ENCODE measurements at places on chromosomes 6 and 20.

DNA sequence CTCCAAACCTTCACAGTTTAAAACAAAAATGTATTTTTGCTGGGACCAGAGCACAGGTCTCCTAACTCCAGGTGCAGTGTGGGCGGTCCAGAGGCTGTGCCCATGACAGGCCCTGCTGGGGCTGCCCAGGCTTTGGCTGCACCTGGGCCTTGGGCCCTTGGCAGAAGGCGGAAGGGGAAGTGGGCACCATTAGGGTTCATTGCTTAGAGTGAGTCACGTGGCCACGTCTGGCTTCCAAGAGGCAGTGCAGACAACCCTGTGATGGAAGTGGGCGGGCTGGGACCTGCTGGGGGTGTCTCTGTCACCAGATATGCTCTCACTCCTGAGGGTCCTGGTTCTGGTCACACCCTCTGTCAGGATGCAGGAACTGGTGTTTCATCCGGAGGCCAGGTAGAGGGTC is 302.2 kb downstream of the QKI start:
- no peak for DNase-seq

DNA sequence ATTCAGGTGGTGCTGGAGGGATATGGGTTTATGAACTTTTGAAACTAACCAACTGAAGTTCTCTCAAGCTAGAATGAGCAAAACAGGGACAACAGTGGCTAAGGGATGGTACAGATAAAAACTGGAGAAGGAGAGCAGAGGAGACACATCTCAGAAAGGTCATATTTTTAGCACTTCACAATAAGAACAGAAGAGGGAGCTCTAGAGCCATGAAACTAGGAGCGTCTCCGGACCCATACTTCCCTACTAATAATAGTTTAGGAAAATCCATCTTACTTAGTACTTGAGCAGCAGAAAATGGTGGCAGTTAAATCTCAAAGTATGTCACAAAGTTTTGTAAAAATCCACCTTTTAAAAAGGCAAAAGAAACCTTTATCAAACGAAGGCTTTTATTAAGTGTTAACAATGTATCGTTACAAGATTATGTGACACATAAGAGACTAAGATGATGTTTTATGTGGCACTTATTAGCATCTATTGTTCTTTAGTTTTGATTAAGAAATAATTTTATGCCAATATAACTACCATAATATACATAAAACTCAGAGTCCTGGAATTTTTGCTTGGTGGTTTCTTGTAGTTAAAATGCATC is 278.6 kb downstream of the TBC1D32 start:
- peak; percentile 60 for DNase-seq

DNA sequence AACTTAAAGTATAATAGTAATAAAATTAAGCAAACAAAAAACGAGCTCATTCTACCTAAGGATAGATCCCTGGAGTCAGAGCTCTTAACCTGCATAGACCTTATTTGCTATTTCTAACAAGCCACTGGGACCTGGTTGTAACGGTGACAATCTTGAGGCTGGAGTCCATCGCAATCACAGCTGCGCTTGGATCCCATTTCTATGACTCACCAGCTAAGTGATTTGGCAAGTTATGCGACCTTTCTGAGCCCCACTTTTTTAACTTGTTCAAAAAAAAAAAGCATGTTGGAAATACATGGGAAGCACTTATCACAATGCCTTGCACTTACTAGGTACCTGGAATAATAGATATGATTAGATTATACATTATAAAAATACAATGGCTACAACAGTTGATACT is 389.5 kb upstream of the CDH4 start:
- no peak for DNase-seq

GRCh38 chr6:54151861-54152260 is 40.6 kb downstream of the MLIP start:
- DNase-seq: no peak

GRCh38 chr6:93017213-93017612 is 402.1 kb downstream of the EPHA7 start:
- DNase-seq: no peak

DNA sequence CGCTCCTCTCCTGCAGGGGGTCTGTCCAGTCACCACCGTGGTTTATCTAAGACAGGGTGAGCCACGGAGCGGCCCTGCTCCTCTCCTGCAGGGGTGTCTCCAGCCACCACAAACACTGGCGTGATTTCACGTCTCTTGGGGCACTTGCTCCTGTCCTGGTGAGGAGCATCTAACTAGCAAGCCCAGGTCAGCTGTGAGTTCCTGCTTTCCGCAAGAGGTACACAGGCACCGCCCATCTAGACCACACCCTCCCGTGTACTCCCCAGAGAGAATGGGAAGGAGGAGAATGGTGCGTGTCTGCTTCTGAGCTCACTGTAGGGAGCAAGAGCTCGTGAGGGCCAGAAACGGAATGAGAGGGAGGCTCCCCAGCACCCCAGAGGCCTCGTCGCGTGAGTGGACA is 40.7 kb downstream of the DACT2 start:
- no peak for DNase-seq

GRCh38 chr20:62584671-62585460 is 57.4 kb upstream of the SLCO4A1 start:
- no peak for DNase-seq

DNA sequence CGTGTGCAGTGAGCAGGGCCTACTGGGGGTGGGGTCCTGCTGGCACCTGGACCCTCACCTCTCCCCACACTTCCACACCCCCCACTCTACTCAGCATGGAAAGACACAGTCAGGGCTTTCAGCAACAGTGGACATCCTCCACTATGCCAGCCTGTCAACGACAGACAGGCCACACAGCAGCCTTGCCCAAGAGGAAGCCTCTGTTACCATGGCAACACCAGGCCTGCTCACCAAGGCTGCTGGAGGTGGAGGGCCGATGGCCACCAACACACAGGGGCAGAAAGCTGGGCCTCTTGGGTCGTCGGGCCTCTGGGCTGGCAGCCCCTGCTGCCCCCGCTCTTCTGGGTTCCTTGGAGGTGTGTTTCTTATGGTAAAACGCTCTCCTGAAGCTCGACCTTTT is 13.6 kb downstream of the BNIP5 start:
- no peak for DNase-seq

- DNase-seq: no peak
These were observed 133.4 kb downstream of the BANF2 start for GRCh38 chr20:17833036-17833674.

GRCh38 chr20:891706-892080 is 24.4 kb downstream of the ANGPT4 start:
- no peak for DNase-seq

- DNase-seq: no peak
These were observed 222.1 kb upstream of the ARID1B start for GRCh38 chr6:156555116-156555515.

GRCh38 chr6:50846852-50847155 is 28.1 kb downstream of the TFAP2B start:
- no peak for DNase-seq

- no peak for DNase-seq
These were observed 6.7 kb downstream of the PKIB start for GRCh38 chr6:122616877-122617276.

DNA sequence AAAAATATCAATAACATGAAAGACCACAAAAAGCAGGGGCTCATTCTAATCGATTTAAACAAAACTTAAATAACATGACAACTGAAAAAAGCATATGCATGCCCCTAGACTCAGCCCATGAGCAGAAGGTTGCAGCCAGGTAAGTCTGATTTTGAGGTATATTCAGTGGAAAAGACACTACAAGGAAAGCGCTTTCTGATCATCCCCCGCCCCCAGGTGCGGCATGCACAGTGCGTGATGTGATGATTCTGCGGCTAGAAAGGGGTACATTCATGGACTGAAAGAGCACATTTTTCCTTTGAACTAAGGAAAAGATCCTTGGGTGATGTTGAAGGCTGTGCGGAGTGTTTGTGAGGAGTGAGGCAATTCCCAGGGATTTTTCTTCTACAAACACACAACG is 16.9 kb upstream of the FOXC1 start:
- no peak for DNase-seq

- DNase-seq: no peak
These were observed 5.2 kb upstream of the HMGN3 start for GRCh38 chr6:79239536-79240168.

- no peak for DNase-seq
These were observed 379.0 kb upstream of the FLRT3 start for GRCh38 chr20:14716351-14716801.

DNA sequence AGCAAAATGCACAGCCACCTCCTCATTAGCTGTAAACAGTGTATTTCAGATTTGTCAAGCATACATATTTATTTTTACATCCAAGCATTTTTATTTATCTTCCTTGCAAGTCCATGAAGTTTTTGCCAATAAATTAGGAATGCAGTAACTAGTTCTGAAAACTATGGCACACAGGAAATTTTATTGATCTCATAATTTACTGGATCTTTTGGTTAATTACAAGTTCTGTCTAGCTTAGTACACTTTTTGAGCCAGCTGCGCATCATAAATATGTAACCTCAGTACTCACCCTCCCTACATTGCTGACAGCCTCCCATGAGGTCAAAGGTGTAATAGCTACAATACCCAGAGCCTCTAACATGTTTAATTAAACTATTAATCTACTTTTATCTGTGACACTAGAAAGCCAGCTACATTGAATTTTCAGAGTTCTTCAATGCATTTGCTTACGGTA is 898.2 kb downstream of the KIF16B start:
- no peak for DNase-seq

GRCh38 chr6:53651205-53651763 is 14.3 kb downstream of the KLHL31 start:
- peak; percentile 90 for DNase-seq

DNA sequence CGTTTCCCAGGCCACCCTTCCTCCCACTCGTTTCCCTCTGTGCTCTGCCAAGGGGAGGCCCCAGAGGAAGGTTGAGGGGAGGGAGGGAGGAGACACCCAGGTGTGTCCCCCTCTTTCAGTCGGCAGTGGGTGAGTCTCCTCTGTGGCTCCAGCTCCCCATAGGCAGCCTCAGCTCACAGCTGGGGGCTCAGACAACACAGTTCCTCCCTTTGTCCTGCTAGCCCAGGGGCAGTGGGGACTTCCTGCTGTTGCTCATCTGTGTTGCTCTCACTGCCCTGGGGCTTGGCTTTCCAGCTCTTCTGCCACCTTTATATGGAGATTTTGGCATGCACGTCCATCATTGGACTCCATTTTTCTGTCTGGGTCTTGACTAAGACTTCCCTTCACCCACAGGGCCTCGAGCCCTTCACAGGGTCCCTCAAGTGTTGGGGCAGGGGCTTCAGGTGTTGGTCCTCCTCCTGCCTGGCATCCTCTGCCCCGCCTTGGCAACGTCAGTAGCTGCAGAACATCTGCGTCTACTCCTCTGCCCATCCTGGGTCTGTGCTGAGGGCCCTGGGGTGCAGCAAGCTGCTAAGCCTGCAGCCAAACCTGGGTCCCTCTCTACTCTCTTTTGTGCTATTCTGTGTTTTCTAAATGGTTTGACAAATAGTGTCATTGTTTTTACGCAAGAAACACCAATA is 190.6 kb upstream of the PMEPA1 start:
- DNase-seq: no peak

DNA sequence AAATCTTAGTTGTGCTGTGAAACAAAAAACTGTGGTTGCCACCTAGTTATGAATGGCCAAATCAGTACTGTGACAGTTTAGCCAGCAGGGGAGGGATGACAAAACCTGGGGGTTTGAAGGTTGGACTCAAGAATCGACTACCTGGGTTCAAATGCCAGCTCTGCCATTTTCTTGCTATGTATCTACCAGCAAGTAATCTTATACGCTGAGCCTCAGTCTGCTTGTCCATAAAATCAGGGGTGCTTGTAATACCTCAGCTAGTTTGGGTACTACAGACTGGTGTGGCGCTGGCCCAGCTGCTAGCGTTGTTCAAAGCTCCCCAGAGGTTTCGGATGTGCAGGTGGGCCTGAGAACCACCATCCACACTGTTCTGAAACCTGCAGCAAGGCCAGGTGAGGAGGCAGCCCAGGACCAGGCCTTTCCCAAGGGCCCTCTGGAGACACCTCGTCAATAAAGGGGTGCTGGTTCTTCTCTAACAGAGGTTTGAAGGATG is 40.4 kb downstream of the TRAM2 start:
- no peak for DNase-seq

- no peak for DNase-seq
These were observed 44.1 kb downstream of the BLTP3A start for GRCh38 chr6:34836008-34836407.

DNA sequence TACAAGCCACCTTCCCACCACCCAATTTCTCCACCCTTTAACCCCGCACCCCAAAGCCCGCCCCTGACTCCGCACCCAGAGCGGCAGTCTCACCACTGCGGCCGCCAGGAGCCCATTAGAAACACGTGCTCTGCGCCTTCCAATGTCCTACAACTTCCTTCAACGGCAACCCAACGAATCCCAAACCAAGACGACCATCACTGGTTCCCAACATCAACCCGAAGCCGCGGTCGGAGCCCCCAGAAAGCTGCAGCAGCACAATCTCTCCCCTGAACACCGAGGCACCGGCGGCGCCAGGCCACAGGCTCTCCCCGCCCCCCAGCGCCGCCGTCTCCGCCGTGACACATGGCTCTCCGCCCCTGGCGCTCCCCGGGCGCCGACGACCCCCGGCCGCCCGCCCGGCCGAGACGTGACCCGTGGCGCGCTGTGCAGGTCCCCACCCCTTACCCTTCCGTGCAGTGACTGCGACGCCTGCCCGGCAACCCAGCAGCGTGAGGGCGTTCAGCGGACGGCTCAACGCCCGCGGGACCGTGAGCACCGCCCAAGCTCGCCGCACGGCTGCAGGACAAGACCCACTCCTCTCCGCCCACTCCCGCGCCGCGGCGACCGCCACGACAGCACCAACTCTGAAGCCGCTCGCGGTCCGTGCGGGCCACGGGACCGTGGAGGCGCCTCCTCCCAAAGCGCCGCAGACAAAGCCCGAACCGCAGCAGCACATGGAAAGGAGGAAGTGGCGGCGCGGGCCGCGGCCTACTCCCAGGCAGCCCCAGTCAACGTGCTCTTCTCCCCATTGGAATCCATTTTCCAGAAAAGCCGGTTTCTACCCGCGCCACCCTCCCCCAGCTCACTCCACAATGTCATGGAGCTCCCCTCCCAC is 551 bp downstream of the SYNCRIP start:
- peak; percentile 87 for DNase-seq

- peak; percentile 78 for DNase-seq
These were observed 46.6 kb downstream of the NOL4L start for GRCh38 chr20:32538526-32538939.

GRCh38 chr6:75267461-75267860 is 17.1 kb downstream of the TMEM30A start:
- DNase-seq: no peak

DNA sequence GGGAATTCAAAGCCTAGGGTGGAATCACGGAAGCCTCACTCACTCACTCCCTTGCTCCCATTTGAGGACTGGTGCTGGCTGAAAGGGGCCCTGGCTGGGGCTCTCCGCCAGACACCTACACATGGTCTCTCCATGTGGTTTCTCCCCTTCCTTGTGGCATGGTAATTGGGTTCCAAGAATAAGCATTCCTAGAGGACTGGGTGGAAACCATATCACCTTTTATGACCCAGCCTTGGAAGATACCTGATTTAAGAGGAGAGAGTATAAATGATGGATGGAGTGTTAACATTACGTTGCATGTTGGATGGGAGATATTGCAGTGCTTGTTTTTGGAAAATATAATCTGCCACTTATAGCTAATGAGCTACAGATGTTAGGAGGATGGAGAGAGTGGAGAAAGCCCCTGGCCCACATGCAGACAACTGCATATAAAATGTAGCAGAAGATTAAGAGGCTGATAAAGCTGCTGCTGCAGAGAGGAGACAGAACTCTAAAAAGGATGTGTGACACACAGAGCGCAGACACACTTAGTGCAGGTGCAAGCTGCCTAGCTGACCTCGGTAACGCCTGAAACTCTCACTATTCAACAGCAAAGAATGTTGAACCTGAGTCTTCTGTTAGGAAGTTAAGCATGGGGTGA is 23.3 kb upstream of the CDKN1A start:
- no peak for DNase-seq

- DNase-seq: peak; percentile 15
These were observed 73.8 kb downstream of the HUS1B start for GRCh38 chr6:583116-583515.
